ENCODE measurements at places on chromosomes 3 and 15.

DNA sequence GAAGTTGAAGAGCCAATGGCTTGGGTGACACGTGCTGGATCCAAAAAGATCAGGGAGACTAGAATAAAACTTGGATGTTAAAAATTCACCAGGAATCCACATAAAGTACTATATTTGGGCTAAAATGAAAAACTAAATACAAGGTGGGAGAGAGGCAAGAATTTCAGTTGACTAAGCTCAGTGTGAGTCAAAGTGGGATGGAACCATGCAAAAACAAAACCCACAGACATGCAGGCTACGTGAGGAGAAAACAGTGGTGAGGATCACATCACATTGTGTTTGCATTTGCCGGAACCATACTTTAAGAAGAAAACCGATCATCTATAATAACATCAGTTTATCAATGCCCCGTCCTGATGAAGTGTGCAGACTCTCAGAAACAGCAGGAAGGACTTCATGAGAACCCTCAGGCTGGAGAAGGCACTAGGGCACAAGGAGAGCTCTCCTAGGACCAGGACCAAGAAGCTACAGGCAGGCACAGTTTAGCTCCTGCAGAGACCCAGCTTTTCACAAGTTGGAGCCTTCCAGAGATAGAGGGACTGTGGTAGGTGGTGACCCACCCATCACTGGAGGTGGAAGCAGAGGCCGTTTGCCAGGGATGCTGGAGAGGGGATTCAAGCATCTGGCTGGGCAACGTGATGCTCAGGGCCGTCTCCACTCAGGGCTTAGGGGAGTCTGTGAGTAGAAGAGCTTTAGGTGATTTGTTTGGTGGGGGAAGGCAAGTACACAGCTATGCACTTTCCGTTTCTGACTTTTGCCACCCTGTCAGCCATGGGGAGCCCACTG is 29.0 kb upstream of the NR2E3 start:
- no peak for DNase-seq

- no peak for DNase-seq
These were observed 294.9 kb upstream of the ZNF385D start for GRCh38 chr3:22045882-22046281.

- no peak for DNase-seq
These were observed 46.9 kb downstream of the CHSY1 start for GRCh38 chr15:101204739-101205535.

- no peak for DNase-seq
These were observed 1.2 kb downstream of the ALDH1A3 start for GRCh38 chr15:100880897-100881242.

DNA sequence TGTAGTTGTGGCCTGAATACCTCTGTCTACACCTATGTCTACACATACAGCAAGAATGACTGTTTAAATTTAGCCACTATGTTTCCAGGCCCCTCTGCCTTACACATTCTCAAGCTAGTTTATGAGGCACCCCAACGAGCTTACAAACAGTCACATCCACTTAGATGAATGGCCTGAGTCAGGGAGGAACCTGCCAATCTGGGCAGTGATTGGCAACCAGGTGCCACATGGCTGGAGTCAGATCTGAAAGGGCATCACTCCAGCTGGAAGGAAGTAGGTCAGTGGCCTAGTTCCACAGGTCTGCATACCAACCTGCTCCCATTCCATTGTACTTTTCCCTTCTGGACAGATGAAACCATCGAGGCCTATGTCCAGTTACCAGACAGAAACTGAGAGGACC is 136.3 kb downstream of the FOXP1 start:
- DNase-seq, result no peak

DNA sequence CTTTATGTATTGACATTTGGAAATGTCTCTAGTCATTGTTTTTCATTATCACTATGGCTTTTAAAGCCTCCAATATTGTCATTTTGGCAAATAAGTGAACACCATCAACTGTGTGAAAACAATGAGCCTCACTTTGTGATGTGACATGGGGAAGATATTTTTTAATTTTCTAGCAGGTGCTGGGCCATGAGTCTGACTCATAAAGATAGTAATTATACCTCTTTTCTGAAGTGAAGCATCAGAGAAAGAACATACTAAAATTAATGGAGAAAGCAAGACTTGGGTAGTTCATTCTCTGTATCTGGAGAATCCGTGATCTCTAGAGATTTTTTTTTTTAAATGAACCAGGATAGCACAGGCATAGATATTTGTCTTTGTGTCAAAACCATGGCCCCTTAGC is 100.8 kb downstream of the CCNL1 start:
- no peak for DNase-seq

GRCh38 chr3:15361494-15362214 is 29.3 kb upstream of the SH3BP5 start:
- DNase-seq, result no peak

DNA sequence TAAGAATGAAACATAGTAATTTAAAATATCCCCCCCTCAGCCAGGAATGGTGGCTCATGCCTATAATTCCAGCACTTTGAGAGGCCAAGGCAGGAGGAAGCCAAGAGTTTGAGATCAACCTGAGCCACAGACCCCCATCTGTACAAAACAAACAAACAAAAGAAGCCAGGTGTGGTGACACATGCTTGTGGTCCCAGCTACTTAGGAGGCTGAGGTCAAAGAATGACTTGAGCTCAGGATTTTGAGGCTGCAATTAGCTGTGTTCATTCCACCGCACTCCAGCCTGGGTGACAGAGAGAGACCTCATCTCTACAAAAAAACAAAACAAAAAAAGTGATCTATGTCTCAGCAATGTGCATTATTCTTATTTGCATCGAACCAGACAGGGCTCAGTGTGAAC is 800.8 kb downstream of the MCTP2 start:
- no peak for DNase-seq

DNA sequence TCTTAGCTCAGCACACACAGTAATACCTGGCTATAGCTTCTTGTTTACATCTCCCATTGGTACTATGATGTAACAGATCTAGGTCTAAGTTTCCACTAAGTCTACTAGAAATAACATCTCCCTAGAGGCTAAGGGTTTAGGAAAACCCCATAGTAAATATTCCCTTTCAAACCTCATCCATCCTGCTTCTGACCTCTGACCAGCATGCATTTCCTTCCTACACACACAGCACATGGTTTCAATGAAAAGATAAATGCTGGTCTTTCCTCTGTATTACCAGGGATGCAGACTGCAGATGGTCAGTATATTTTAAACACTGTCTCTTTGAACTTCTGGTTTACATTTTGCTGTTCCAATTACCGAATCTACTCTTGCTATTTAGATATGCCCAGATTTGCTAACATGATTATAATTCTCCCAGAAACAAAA is 96.6 kb downstream of the EFL1 start:
- DNase-seq, result no peak

- DNase-seq, result no peak
These were observed 8.4 kb downstream of the TBC1D21 start for GRCh38 chr15:73881579-73882320.

Data from fibroblast of skin of left quadriceps (primary cell).